ENCODE measurements at places on chromosomes 2 and 18.

- peak; percentile 63 for DNase-seq
Observed at GRCh38 chr2:235230821-235231601, 262.8 kb upstream of the AGAP1 start.

- no peak for DNase-seq
Observed at GRCh38 chr18:6376433-6377229, 38.1 kb downstream of the L3MBTL4 start.

- DNase-seq = no peak
Observed at GRCh38 chr2:218859556-218859987, at the start of gene WNT6. WNT6 (plus strand) TSS chr2:218859805; CDS start chr2:218860038, 233 bp downstream.

- DNase-seq = peak; percentile 44
Observed at GRCh38 chr2:167966937-167967913, 280.2 kb downstream of the STK39 start.

- no peak for DNase-seq
Observed at GRCh38 chr2:236105955-236106607, 62.1 kb downstream of the GBX2 start.

DNA sequence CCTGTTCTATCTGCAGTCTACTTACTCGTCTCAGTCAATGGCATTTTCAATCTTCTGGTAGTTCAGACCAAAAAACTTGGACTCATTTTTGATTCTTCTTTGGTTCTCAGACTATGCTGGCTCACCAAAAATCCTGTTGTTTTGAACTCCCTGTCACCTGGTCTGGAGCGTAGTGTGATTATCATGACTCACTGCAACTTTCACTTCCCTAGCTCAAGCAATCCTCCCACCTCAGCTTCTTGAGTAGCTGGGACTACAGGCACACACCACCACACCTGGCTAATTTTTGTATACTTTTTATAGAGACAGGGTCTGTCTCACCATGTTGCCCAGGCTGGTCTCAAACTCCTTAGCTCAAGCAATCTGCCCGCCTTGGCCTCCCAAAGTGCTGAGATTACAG is 163.3 kb upstream of the CDH7 start:
- DNase-seq = no peak

GRCh38 chr18:43581936-43582519 is 304.7 kb upstream of the SYT4 start:
- no peak for DNase-seq

- DNase-seq = peak; percentile 27
Observed at GRCh38 chr18:43060020-43060419, 55.5 kb downstream of the RIT2 start.

GRCh38 chr18:10482985-10483949 is 28.8 kb downstream of the APCDD1 start:
- DNase-seq = no peak

GRCh38 chr2:238321467-238321866 is 1.1 kb downstream of the TRAF3IP1 start:
- DNase-seq = no peak

GRCh38 chr2:201831469-201831868 is 25.1 kb downstream of the CDK15 start:
- DNase-seq = peak; percentile 37

- DNase-seq = no peak
Observed at GRCh38 chr2:227368574-227368973, 10.5 kb downstream of the TM4SF20 start.

- no peak for DNase-seq
Observed at GRCh38 chr18:33814546-33814945, 236.5 kb downstream of the ASXL3 start.

DNA sequence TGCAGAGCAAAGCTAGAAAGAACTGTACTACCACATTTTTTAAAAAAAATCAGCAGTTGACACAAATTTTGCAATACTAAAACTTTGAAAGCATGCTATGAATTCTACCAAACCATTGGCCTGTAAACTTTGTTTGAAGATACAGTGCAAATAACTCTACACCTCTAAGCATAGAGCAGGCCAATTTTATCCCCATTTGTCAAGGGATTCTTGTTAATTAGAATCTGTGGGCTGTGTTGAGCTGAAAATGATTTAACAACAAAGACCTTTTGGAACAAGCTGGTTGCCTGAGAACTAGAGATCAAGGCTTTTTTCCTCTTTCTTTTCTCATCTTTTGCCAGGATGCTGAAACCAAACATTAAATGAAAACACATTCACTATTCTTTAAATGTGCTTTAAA is 886.0 kb upstream of the CDH2 start:
- DNase-seq = no peak

GRCh38 chr2:64930258-64930671 is 58.9 kb upstream of the SLC1A4 start:
- peak; percentile 32 for DNase-seq

GRCh38 chr18:8261651-8262091 is 347.6 kb upstream of the RAB12 start:
- no peak for DNase-seq

- peak; percentile 42 for DNase-seq
Observed at GRCh38 chr2:39730685-39731302, 48.3 kb downstream of the THUMPD2 start.

- DNase-seq = no peak
Observed at GRCh38 chr2:41927581-41928264, 120.1 kb upstream of the PKDCC start.

GRCh38 chr2:154603682-154604081 is 94.8 kb upstream of the KCNJ3 start:
- DNase-seq = no peak

DNA sequence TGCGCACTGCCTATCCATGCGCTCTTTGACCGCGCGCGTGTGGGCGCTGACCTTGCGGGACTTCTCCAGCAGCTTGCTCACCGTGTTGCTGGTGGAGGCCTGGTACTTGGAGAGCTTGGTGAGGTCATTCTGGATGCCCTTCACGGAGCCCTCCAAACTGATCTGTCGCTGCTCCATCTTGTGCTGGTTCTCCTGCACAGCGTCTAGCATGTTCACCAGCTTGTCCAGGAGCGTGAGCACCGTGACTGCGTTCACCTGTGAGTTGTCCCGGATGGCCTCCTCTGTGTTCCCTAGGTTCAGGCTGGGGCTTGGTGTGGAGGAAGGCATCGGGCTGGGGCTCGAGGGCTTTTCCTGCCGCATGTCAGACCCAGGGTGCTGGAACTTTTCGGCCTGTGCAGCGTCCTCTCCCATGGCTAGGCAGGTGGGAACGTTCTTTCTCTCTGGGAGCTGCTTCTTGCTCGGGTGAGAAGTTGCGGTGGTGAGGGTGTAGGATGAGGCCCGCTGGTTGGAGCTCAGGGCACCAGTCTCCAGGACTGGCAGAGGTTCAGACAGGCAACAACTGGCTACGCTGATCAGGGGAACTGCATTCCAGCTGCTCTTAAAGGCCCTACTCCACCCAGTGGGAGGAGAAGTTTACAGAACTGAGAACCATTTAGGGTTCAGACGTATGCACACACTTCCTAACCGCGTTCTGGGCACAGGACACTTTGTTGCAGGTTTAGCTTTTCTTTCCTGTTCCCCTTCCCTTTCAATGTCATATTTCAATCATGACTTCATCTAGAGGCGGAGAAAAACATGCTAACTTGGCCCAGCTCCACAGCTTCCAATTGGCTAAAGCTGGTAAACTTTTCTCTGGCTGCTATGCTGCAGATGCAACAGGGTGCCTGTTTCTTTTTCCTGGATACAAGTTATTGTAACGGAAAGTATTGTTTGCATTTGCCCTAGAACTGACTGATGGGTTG is at the start of gene CAVIN2:
Gene CAVIN2, minus strand, starts transcription at position 574 of the 962 bp plus-strand sequence. Its CDS starts 163 bp downstream, at position 411.
- DNase-seq = peak; percentile 86

DNA sequence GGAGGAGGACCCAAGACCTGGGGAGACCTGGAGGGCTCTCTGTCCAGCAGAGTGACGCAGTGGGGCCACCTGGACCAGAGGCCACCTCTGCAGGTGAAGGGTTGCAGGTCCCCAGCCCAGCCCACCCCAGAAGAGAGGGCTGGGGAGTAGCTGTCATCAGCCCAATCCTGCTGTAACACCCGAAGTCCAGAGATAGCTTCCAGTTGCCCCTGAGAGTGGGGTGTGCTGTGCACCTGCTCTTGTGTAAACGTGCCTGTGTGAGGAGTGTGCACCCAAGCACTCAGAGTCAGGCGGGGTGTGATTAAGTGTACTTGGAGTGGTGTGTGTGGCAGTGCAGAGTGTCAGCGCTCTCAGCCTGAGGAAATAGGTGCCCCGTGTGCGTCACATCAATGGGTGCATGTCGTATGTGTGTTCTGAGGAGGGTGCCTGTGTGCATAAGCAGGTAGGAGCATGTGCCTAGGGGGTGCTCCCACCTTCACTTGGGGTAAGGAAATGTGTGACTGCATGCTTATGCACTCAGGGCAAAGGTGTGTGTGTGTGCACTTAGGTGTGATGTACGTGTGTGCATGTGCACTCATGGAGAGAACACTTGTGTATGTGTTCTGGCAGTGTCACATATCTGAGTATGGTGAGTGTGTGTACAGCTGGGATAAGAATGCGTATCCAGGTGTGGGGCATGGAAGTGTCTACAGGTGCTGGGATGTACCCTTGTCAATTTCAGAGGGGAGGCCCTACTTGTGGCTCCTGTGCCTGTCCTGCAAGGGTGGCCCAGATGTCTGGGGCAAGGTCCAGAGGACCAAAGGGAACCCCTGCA is 672 bp downstream of the ATP6V1B1 start:
- no peak for DNase-seq
